CD4-positive, alpha-beta memory T cell (primary cell): ENCODE measurements at places on chromosomes 6 and 20.

DNA sequence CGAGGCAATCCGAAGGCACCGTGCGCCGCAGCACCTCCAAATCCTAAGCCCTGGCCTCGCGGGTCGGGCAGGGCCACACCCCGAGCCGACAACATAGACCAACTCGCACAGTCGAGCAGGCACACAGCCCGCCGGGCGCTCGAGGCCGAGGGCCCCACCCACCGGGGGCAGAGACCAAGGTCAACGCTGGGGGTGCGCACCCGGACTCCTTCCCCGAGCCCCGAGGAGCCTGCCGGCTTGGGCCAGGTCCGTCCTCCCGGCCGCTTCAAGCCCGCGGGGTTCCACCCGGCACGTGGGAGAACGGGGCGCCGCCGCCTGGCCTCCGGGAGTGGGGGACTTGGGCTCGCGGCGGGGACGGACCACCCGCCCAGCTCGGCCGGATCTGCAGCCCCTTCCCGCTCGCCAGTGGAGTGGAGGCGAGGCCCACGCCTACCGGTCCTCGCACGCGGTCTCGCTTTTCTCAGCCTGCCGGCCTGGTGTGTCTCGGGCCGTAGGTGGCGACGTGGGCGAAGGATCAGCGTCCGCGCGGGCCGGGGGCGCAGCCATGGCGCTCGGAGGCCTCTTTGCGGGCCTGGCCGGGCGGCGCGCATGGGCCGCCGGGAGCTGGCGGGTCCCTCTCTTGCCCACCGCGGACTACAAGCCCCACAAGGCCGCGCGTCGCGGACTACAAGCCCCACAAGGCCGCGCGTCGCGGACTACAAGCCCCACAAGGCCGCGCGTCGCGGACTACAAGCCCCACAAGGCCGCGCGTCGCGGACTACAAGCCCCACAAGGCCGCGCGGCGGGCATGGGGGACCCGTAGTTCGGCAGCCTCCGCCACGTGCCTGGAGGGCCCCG is at the start of gene UCKL1:
Gene UCKL1, minus strand, starts transcription at position 590 of the 837 bp plus-strand sequence. Its CDS starts 44 bp downstream, at position 546.
- no peaks in the 10 kb centered on the region for H3K36me3 ChIP-seq
- no peaks in the 10 kb centered on the region for H3K27me3 ChIP-seq
- peak within 1 kb of the TSS; percentile 87 for H3K27ac ChIP-seq
- peak; percentile 92 for DNase-seq
- H3K4me1 ChIP-seq, result peaks cover 43% of the 10 kb centered on the region

- peak; percentile 2 for DNase-seq
- H3K36me3 ChIP-seq, result no peaks in the 10 kb centered on the region
- H3K4me3 ChIP-seq, result no peak overlapping the region
Observed at GRCh38 chr6:126170978-126171382, 168.9 kb upstream of the CENPW start.

GRCh38 chr6:128302942-128303341 is 217.5 kb downstream of the PTPRK start:
- no peak for DNase-seq
- H3K27ac ChIP-seq, result no peak overlapping the region
- no peaks in the 10 kb centered on the region for H3K36me3 ChIP-seq
- H3K4me3 ChIP-seq, result no peak overlapping the region

GRCh38 chr20:17138237-17138636 is 88.6 kb upstream of the PCSK2 start:
- DNase-seq, result no peak
- H3K36me3 ChIP-seq, result no peaks in the 10 kb centered on the region
- H3K4me3 ChIP-seq, result no peak overlapping the region
- no peak overlapping the region for H3K27ac ChIP-seq

- H3K4me1 ChIP-seq, result no peaks in the 10 kb centered on the region
- no peaks in the 10 kb centered on the region for H3K27me3 ChIP-seq
- H3K4me3 ChIP-seq, result no peak overlapping the region
- no peaks in the 10 kb centered on the region for H3K36me3 ChIP-seq
- H3K27ac ChIP-seq, result no peak overlapping the region
Observed at GRCh38 chr6:126077810-126078776, 91.8 kb downstream of the TRMT11 start.

- H3K27ac ChIP-seq, result no peak overlapping the region
- no peak overlapping the region for H3K4me3 ChIP-seq
- H3K27me3 ChIP-seq, result no peaks in the 10 kb centered on the region
- no peaks in the 10 kb centered on the region for H3K36me3 ChIP-seq
- no peak for DNase-seq
Observed at GRCh38 chr20:14219801-14220461, 117.5 kb downstream of the FLRT3 start.

DNA sequence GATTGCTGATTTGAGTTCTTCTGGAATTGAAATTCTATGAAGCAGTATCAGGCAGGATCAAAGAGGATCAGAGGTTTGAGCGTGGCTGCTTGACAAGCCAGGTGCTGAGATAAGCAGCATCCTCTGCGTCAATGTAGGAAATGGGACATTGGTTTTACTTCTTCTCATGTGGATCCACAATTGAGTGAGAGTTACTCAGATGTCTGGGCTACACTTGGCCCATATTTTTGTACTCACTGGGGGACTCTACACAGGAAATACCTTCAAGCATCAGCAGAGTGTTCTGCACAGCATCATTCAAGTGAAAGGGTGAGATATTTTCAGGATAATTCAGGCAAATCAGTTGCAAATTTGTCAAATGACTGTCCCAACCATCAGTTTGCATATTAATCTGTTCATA is 613.9 kb upstream of the ARID1B start:
- H3K4me3 ChIP-seq, result no peak overlapping the region
- DNase-seq, result peak; percentile 34
- no peak overlapping the region for H3K27ac ChIP-seq
- peaks cover 8% of the 10 kb centered on the region for H3K4me1 ChIP-seq

DNA sequence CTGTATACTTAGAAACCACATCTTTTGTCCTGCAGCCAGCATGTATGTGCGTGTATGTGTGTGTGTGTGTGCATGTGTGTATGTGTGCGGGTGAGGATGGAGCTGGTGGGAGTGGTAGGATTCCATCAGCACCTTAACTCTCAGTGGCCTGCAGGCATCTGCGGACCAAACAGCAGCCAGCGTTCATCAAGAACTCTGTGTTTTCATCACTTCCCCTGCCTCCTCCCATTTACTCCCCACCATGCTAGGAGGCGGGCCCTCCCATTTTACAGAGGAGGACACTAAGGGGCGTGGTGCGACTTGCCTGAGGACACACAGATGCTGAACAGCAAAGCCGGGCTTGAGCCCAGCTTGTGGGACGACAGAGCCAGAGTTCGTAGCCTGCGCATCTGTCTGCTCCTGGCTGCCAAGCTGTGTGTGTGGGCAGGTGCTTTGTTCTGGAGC is 8.9 kb downstream of the VSTM2L start:
- no peak overlapping the region for H3K4me3 ChIP-seq
- H3K27ac ChIP-seq, result no peak overlapping the region
- no peaks in the 10 kb centered on the region for H3K36me3 ChIP-seq
- peaks cover 7% of the 10 kb centered on the region for H3K4me1 ChIP-seq
- DNase-seq, result no peak

GRCh38 chr20:33693741-33694638 is 7.8 kb upstream of the E2F1 start:
- no peak overlapping the region for H3K4me3 ChIP-seq
- no peak overlapping the region for H3K27ac ChIP-seq
- no peak for DNase-seq
- H3K27me3 ChIP-seq, result no peaks in the 10 kb centered on the region

DNA sequence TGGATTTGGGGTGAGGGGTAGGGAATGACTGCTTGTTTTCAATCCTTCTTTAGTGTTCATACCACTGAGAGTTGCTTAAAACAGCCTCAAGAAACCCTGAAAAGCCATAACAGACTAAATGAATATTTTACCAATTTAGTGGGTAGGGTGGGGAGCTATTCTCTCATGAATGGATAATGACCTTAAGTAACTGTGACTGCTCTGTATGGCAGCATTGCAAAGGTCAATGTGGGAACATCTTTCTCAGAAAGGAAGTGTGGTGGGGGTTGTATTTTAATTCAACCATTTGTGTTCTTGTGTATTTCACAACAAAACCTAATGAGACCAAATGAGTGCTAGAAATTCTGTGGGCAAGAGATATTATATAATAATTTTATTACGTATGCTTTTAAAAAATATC is 55.7 kb downstream of the PHACTR2 start:
- H3K4me1 ChIP-seq, result peaks cover 18% of the 10 kb centered on the region
- H3K36me3 ChIP-seq, result no peaks in the 10 kb centered on the region
- H3K27me3 ChIP-seq, result no peaks in the 10 kb centered on the region
- H3K27ac ChIP-seq, result no peak overlapping the region

GRCh38 chr6:149887343-149887742 is 10.6 kb downstream of the RAET1E start:
- no peaks in the 10 kb centered on the region for H3K4me1 ChIP-seq
- H3K36me3 ChIP-seq, result no peaks in the 10 kb centered on the region
- no peak overlapping the region for H3K27ac ChIP-seq
- DNase-seq, result no peak

GRCh38 chr6:13664703-13665352 is 46.8 kb downstream of the RANBP9 start:
- DNase-seq, result no peak
- no peak overlapping the region for H3K27ac ChIP-seq
- H3K4me1 ChIP-seq, result peaks cover 96% of the 10 kb centered on the region
- H3K4me3 ChIP-seq, result no peak overlapping the region

GRCh38 chr20:51275826-51276225 is 252.9 kb upstream of the KCNG1 start:
- no peaks in the 10 kb centered on the region for H3K4me1 ChIP-seq
- no peak overlapping the region for H3K4me3 ChIP-seq
- H3K27ac ChIP-seq, result no peak overlapping the region
- H3K36me3 ChIP-seq, result no peaks in the 10 kb centered on the region
- DNase-seq, result no peak

- peaks cover 4% of the 10 kb centered on the region for H3K36me3 ChIP-seq
- no peaks in the 10 kb centered on the region for H3K4me1 ChIP-seq
- no peak overlapping the region for H3K27ac ChIP-seq
- DNase-seq, result no peak
Observed at GRCh38 chr6:3136292-3137011, 17.9 kb downstream of the BPHL start.

DNA sequence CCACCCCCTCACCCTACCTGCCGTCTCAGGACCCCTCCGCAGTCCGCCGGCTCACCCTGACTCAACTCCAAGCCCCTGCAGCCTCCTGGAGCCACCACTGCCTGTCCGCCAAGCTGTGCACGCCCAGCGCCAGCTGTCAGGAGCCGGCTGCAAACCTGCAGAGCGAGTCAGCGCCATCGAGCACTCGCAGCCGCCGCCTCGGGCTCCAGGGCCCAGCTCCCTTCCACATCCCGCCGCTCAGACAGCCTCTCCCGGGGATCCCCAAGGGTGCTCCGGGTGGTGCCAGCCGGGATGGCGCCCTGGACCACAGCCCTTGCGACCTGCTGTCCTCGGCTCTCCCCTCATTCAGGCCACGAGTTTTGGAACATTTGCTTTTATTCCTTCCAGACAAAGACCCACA is 4.3 kb downstream of the TNNC2 start:
- no peak overlapping the region for H3K4me3 ChIP-seq
- no peak overlapping the region for H3K27ac ChIP-seq
- H3K36me3 ChIP-seq, result no peaks in the 10 kb centered on the region

DNA sequence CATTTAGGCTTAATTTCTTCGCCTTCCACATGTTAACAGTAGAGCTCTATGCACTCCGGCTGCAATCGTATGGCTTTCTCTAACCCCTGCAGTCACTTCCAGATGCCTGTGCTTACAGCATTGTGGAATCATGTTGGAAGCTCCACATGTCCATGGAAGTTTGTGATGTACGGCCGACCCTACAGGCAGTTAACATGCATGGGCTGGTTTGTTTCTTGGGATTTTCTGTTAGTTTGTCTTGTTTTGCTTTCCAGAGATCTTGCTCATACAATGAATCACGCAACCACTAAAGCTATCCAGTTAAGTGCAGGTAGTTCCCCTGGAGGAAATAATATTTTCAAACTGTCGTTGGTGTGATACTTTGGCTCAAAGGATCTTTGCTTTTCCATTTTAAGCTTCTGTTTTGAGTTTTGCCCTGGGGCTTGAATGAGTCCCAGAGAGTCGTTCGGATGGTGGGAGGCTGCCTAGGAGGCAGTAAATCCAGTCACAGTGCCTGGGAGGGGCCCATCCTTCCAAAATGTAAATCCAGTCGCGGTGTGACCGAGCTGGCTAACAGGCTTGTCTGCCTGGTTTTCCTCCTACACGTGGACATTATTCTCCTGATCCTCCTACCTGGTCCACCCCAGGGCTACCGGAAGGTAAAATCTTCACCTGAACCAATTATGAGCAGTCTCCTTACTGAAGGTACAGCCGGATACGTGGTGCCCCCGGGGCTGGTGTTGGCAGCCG is 225.9 kb downstream of the SMOC2 start:
- no peak overlapping the region for H3K4me3 ChIP-seq
- no peaks in the 10 kb centered on the region for H3K36me3 ChIP-seq
- no peaks in the 10 kb centered on the region for H3K27me3 ChIP-seq
- H3K4me1 ChIP-seq, result no peaks in the 10 kb centered on the region
- no peak overlapping the region for H3K27ac ChIP-seq

GRCh38 chr6:43211955-43212354 is 17.3 kb downstream of the DNPH1 start:
- H3K4me1 ChIP-seq, result no peaks in the 10 kb centered on the region
- H3K27ac ChIP-seq, result no peak overlapping the region
- peaks cover 9% of the 10 kb centered on the region for H3K36me3 ChIP-seq
- DNase-seq, result no peak
- no peaks in the 10 kb centered on the region for H3K27me3 ChIP-seq

GRCh38 chr6:30149234-30149633 is 11.8 kb downstream of the TRIM10 start:
- DNase-seq, result no peak
- no peak overlapping the region for H3K4me3 ChIP-seq
- H3K27ac ChIP-seq, result no peak overlapping the region
- H3K27me3 ChIP-seq, result no peaks in the 10 kb centered on the region
- no peaks in the 10 kb centered on the region for H3K36me3 ChIP-seq

DNA sequence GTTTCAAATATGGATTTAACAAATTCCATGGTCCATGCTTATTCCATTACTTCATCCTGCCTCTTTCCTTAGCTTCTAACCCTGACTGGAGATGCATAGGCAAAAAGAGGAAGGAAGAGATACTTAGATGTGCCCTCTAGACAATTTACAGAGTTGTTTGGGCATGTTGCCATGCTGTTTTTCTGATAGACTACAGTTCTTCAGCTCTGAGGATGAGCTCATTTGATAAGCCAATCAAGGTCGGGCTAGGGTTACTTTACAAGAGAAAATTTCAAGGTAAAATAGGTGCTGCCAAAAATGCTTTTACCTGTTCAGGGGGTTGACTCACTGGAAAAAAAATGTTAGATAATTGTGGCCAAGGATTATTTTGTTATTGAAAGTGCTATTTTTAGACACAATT is 5.9 kb downstream of the HCRTR2 start:
- no peak overlapping the region for H3K4me3 ChIP-seq
- H3K4me1 ChIP-seq, result no peaks in the 10 kb centered on the region
- DNase-seq, result no peak
